ENCODE measurements at places on chromosomes 1 and 21.
A peak's percentile ranks its signal among the peaks of the same experiment; 100 is the strongest.

- no peak for DNase-seq
These were observed 17.3 kb downstream of the LTN1 start for GRCh38 chr21:28975397-28975796.

DNA sequence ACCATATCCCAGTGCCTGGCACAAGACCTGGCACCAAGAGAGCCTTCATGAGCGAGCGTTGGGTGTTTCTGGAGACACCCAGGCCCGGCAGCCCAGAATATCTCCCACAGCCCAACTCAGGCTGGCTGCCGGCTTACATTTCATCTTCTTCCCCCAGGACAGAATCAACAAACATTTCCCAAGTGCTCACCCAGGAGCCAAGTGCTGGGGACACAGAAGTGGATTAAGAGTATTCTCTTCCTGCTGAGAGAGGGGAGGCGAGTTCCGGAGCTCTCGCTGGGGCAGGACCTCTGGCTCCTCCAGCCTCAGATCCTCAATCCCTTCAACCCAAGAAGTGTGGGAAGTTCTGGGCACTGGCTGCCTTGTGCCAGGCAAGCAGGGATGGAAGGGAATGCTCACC, 23.6 kb downstream of the IFFO2 start:
- DNase-seq, result no peak

DNA sequence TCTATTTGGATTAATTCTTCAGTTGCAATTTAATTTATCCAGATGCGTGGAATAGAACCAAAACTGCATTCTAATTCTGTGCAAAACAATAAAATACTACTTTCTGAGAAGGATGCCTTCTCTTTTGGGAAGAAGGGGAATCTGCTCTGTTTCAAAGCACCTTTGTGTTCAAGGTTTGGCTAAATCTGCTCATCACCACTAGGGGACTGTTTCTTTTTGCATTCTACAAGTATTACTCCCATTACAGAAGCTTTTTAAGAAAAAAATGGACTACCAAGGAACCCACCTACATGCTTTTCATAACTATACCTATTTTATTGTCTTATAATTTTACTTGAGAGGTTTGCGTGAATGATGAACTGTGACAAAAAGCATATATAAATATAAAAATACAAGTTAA, 18.2 kb downstream of the MRPS6 start:
- DNase-seq, result no peak

- DNase-seq, result no peak
These were observed 11.3 kb downstream of the EFHD2 start for GRCh38 chr1:15420853-15421465.

GRCh38 chr1:183909672-183910071, 104.8 kb downstream of the RGL1 start:
- no peak for DNase-seq

DNA sequence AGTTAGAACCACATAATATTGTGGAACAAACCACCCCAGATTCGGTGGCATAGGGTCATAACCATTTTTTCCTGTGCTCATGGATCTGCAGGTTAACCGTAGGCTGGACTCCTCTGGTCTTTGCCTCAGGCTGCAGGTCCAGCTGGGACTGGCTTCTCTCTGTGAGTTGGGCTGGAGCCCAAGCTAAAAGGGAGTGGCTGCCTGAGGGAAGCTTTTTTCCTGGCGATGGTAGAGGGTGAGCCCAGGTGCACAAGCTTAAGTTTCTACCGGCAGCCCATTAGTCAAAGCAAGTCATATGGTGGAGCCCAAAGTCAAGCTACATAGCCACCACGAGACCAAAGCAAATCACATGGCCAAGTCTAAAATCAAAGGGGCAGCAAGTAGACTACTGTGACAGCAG, 13.8 kb downstream of the EPHX4 start:
- DNase-seq, result peak; percentile 41

DNA sequence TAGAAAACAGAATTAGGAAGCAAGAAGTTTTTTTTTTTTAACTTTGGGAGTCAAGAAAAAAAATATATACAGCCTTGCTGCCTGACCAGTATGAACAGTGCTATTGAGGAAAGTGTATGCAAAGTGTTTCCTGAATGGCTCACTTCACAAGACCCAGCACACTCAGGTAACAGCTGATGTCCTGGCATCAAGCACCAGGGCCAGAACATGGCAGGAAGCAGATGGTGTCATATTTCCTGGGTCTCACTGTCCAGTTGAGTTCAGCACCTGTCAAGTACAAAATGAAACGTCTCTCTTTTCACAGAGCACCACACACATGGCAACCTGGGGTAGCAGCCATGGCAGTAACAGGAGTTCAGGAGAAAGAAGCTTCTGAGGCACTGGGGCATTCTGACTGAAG, 372.3 kb downstream of the TTLL7 start:
- no peak for DNase-seq

- DNase-seq, result peak; percentile 39
These were observed 37.8 kb downstream of the FRRS1 start for GRCh38 chr1:99728494-99729235.

DNA sequence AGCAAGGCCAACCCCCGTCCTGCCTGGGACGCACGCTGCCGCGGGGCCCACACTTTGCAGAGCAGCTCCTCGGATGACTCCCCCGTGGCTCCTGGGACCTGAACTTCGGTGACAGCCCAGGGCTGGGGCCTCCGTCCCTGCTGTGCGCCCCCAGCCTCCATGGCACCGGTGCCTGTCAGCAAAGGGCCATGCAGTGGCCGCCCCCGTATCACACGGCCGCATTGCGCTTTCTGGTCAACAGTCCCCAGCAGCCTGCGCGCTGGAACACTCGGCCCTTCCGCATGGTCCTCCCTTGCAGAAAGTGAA, 18.0 kb downstream of the NADK start:
- no peak for DNase-seq

DNA sequence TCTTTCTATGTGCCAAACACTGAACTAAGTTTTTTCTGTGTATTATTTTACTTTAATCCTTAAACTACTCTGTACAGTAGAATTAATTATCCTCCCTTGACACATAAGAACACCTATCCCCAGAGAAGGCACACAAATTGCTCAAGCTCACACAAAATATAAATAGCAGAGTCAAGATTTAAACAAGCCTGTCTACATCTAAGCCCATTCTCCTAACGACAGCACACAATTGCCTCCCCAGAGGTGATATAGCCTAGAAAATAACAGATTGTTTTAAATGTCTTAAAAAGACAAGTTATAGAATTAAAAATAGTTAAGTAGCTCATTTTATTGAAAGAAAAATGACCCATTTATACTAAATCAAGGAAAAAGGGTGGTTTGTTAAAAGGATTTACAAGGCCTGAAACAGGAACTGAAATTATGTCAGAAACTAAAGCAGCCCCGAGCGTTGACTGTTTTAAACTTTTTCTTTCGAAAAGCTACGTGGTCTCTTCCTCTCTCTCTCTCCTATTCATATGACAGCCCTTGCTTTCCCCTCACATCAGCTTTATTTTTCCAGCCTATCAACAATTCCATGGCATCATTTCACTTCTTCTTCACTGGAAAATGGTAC, 30.5 kb downstream of the TNFSF18 start:
- DNase-seq, result no peak

GRCh38 chr1:164759979-164760469, 201.0 kb downstream of the PBX1 start:
- DNase-seq, result no peak

DNA sequence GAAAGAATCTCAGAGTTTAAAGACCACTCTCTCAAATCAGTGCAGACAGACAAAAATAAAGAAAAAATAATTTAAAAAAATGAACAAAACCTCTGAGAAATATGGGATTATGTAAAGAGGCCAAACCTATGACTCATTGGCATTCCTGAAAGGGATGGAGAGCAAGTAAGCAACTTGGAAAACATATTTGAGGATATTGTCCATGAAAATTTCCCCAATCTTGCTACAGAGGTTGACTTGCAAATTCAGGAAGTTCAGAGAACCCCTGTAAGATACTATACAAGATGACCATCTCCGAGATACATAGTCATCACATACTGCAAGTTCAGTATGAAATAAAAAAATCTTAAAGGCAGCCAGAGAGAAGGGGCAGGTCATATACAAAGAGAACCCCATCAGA, 43.7 kb upstream of the IVNS1ABP start:
- no peak for DNase-seq

- no peak for DNase-seq
These were observed 1.2 kb downstream of the SZRD1 start for GRCh38 chr1:16367968-16368890.

- peak; percentile 85 for DNase-seq
These were observed 42.1 kb upstream of the ZNF496 start for GRCh38 chr1:247373721-247374141.

DNA sequence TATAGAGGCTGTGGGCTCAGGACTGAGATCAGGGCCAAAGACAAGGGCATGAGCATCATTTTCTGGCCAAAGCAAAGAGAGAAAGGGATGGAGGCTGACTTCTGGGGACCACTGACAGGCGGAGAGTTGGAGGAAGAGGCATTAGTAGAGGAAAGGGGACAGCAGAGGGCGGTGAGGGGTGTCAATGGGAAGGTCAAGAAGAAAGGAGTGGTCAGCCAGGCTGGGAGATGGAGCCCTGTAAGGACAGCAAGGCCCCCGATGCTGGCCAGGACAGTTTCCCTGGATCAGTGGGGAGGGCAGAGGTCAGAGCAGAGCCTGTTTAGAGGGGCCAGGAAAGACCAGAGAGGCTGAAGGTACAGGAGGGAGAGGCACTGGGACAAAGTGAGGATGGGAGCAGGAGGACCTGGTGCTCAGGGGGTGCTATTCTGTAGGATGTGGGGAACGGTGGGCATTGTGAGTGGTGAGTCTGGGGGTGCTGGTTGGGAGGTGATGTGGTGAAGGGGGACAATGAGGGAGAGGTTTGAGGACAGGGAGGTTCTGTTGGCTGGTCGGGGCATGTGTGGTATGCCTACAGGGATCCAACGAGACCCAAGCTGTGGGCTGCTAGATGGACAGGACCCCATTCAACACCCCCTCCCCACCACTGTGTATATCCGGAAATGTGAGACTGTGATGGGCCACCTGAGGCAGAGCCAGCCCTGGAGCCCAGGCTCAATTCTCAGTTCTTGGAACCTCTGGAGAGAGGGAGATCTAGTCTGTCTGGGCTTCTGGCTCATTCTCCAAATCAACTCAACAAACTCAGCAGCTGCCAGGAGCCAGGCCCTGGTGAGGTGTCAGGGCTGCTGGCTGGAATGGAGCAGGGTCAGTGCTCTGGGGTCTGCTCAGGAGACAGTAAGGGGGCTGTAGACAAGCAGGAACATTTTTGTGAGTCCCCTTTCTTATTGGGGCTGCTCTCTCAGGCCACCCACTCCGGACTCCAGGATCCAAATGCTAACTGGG, 1.4 kb upstream of the FAM151A start:
- DNase-seq, result no peak

DNA sequence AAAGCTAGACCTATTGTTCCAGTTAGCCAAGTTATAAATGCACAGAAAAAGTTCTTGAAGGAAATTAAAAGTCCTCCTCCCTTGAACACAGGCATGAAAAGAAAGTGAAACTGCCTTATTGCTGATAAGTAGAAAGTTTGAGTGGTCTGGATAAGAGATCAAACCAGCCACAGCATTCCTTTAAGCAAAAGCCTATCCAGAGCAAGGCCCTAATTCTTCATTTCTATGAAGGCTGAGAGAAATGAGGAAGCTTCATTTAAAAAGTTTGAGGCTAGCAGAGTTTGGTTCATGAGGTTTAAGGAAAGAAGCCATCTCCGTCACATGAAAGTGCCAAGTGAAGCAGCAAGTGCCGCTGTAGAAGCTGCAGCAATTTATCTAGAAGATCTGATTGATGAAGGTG, 2.7 kb upstream of the SSX2IP start:
- DNase-seq, result no peak

- DNase-seq, result no peak
These were observed 60.5 kb upstream of the CR2 start for GRCh38 chr1:207393610-207394009.

- peak; percentile 35 for DNase-seq
These were observed 18.1 kb downstream of the VASH2 start for GRCh38 chr1:212968368-212968863.
